GM04504 (cell line): ENCODE measurements at places on chromosomes 4 and X.

DNA sequence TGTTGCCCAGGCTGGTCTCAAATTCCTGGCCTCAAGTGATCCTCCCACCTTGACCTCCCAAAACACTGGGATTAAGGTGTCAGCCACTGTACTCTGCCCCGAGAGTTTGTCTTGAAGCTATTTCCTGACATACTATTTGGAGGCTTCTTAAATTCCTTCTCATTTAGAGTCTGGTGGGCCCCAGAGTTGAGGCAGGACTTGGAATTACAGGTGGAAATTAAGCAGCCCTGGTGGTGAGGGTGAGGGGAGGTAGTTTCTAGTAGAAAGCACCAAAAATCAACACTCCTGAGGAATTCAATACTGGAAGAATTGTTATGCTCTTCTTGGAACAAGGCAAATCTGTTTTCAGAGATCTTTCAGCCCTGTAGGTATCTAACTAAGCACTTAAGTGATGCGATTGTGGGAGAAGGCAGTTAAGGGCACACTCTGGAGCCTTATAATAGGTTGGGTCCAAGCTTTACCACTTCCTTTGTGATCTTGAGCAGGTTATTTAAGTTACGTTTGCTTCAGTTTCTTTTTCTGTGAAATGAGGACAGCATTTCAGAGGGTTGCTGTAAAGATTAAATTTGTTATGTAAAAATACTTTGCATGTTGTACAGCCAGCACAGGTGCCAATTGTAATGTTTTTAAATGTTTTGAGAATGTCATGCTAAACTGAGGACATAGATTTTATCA lies 200.7 kb downstream of the SOWAHB start:
- DNase-seq, result no peak

- no peak for DNase-seq
These were observed 50.1 kb upstream of the CRMP1 start for GRCh38 chr4:5942947-5943346.

DNA sequence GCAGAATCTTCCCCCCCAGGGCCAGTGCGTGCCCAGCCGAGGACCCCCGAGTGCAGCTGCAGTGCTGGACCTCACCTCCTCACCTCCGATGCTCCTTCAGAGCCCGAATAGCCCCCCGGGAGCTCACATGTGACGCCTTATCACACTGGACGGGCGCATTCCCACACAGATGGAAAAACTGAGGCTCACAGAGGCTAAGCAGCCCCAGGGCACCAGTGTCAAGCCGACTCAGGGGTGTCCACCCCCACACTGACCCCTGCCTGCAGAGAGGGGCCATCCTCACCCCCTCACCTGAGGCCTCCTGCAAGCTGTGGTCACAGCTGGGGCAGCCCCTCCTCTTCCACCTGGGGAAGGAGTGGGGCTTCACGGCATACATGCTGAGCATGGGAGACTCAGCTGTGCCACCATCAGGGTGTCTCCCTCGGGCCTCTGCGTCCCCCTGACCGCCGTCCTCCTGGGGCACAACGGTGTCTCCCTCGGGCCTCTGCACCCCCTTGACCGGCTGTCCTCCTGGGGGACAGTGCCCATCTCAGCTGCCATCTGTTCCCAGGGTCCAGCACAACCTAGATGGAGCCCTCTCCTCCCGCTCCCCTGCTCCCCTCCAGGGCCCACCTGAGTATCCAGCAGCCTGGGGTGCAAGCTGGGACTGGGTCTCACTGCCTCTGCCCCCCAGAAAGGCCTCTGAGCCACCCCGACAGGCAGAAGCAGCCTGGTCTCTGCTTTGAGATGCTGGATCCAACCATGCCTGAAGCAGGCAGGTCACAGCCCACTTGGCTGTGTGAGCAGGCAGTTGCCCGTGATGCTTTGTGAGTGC lies 85.3 kb upstream of the NKX1-1 start:
- no peak for DNase-seq

- DNase-seq, result no peak
These were observed 549.9 kb upstream of the AMOT start for GRCh38 chrX:113390531-113390930.

DNA sequence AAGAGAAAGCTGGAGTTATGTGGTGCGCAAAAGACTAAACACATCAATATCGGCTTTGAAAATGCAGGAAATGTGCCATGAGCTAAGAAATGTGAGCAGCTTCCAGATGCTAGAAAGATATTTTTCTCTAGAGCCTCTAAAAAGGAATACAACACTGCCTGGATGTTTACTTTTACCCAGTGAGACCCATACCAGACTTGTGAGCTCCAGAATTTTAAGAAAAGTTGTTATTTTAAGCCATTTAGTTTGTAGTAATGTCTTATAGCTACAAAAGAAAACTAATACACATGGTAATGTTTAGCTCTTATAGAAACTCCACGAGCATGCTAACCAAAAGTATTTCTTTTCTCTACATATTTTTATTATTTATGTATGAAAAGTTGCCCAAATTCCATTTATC lies 1389.4 kb downstream of the C4orf33 start:
- no peak for DNase-seq
